GM20000 (cell line): ENCODE measurements at places on chromosomes 3 and 15.

DNA sequence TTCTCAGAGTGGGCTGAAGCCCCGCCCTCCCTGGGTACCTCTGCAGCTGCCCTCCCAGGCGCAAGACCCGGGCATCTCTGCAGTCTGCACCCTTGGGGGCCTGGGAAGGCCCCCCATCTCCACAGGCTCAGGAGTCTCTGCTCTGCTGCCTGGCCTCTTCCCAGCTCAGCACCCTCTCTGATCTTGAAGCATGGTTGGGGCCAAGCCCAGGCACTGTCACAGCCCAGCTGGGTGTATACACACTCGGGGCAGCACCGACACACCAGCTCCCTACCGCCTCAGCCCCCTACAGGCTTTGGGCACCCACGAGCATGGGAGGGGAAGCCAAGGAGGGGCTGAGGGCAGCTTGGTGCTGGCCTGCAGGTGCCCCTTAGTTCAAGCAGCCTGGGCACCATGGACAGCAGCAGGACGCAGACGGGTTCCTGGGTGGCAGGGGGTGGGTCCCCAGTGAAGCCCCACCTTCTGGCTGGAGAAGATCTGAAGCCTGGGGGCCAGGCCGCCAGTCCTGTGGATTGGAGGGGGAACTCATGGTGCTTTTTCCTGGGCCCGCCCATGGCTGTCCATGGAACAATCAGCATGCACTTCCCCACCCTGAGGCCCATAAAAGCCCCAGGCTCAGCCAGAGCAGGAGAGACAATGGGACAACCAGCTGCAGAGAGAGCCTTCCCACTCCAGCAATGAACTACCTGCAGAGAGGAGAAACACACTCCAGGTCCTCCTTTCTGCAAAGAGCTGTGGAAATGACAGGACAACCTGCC lies 170.6 kb downstream of the TJP1 start:
- DNase-seq = no peak

GRCh38 chr15:40911141-40911540 lies 16.9 kb downstream of the VPS18 start:
- DNase-seq = no peak

DNA sequence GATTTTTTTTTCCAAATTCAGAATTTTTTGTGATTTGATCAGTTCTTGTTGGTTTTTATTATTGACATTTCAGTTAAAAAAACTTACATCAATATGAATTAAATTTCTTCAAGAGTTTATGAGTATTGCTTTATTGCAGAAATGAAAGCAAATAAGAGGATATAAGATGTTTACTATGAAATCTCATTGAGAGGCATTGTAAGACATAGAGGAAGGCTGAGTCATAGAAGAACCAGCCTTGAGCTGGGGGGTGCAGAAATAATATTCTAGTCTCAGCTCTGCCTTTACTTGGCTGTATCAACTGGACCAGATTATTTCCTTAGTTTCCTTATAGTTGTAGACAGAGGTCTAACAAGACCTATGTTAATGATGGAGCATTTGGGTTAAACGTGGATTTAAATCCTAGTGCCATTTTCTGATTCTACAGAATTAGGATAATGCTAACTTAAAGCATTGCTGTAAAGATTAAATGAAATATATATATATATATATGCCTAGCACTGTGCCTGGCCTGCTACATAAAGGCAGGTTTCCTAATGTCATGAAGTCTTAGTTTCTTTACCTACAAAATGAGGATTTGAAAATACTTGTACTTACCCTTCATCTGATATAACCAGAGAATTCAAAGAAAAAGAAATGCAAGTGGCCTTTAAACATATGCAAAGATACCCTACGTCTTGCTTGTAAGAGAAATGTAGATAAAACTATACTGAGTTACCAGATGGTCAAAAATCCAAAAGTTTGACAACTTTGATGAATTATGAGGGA lies 7.3 kb downstream of the FAM98B start:
- DNase-seq = peak; percentile 29

GRCh38 chr15:79004336-79004735 lies 59.5 kb upstream of the CTSH start:
- DNase-seq = peak; percentile 76

DNA sequence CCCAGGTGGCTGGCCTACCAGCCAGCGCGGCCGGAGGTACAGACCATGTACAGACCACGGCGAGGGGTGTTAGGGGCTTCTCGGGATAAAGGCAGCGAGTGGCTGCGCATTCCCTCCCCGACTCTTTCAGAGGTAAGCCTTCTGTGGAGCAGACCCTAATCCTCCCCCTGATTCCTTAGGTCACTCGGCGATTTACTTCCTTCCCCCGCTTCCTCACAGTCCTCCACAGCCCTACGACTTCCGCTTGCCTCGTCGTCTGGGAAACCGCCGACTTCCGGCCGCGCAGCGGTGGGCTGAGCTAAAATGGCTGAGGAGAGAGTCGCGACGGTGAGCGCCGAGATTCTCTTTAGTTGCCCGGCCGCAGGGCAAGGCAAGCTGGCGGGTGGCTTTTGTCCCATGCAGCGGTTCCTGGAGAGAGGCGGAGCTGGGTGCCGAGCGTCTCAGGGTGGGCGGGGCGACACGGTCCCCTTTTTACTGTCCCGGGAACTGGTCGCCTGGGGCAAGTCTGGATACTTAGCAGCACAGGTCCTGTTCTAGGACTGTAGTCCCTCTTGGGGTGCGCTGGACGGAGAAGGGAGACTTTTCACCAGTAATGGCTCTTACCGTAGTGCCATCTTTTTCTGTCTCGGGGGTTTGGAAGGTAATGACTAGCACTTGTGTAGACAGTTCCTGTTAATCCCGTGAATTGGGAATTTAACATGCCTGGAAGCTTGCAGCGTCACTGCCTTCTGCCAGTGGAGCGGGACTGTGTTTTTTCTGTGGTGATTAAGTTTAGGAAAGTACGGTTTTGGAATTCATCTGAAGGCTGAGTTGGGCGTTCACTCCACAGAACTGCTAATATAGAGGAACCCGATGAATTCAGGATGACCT lies at the start of the genes BBS4 and HIGD2B:
BBS4 (plus strand) TSS at position 283 of the 870 bp plus-strand sequence; CDS start at position 304, 21 bp downstream.
HIGD2B (minus strand) TSS at position 258 of the 870 bp plus-strand sequence. CDS start 9,808 bp downstream, outside the sequence.
- DNase-seq = peak; percentile 80

- DNase-seq = no peak
Observed at GRCh38 chr15:68315035-68315434, 37.5 kb downstream of the FEM1B start.

DNA sequence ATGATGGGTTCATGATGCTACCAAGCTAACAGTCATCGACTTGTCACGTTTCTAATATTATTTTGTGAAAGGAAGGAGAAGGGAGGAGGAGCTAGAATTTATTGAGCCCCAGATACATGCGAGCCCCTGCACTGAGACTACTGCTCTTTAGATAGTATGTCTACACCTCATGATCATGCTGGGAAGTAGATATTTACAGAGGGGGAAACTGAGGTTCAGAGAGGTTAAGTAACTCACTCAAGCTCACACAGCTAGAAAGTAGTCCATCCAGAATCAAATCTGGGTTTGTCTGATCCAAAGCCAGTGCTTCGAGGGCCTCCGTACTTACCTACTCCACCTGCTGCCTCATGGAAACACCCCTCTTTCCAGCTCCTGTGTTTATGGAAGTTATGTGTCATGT lies 38.8 kb upstream of the DLG1 start:
- no peak for DNase-seq

GRCh38 chr3:33911525-33912322 lies 113.3 kb downstream of the PDCD6IP start:
- DNase-seq = no peak

DNA sequence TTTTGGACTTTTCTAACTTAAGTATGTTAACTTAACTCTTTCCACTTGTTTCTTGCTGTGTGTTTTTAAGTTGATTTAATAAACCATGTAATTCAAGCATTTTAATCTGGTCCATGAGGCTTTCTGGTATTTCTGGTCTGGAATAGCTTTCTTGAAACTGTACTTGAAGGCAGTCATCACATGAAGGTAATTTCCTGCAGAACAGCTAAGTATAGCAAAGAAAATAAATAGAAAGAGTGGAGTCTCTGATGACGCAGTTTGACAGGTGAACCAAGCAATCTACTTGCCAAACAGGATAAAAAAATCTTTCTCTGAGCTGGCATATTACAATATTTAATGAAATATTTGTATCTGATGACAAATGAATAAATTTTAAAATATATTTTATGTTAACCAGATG lies 74.9 kb downstream of the BTLA start:
- DNase-seq = no peak

DNA sequence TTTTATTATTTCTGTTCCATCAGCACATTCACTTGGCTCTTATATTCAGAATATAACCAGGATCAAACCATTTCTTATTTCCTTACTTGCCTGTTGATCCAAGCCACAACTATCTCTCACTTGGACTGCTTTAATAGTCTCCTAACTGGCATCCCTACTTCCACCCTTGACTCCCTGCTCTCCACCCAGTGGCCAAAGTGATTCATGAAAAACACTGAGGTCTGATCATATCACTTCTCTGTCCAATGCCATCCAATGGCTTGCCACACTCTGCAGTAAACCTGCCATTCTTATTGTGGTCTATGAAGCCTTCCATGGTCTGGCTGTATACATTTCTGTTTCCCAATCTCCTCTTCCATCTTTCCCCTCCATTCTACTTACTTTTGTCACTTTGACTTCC lies 576.1 kb downstream of the PDCD6IP start:
- DNase-seq = no peak

GRCh38 chr3:18989237-18989795 lies 159.0 kb upstream of the KCNH8 start:
- DNase-seq = no peak

GRCh38 chr3:5437783-5438323 lies 250.3 kb downstream of the EDEM1 start:
- no peak for DNase-seq

GRCh38 chr15:43105077-43105736 lies 631 bp downstream of the UBR1 start:
- DNase-seq = peak; percentile 25

GRCh38 chr3:21894459-21895340 lies 143.7 kb upstream of the ZNF385D start:
- DNase-seq = no peak

DNA sequence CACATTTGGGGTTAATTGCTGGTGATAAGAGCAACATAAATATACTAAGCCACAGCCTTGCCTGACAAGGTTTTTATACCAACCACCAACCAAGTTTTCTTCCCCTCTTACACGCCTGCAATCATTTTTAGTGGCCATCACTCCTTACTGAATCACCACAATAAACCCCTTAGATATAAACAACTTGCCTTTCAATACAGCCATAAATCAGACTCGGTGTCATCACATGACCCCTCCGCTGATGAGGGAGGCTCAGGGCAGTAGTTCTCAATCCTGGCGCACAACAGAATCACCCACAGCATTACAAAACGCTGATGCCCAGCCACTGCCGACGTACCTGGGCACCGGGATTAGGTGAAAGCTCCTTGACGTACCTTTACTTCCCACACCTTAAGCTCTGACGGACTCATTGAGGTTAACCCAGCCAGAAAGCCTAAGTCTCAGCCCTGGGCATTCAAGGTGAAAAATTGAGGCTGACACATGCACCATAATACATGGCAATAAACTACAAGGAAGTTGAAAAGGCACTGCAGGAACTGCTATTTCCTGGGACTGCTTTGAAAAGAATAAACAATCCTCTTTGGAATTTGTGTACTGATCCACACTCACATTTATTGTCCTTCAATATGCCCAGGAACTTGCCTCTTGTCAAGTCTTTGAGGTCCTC lies 17.1 kb downstream of the ADCY5 start:
- no peak for DNase-seq

GRCh38 chr15:57797568-57798267 lies 91.2 kb downstream of the POLR2M start:
- DNase-seq = no peak

- no peak for DNase-seq
Observed at GRCh38 chr3:112632596-112632995, 8.3 kb downstream of the CCDC80 start.

DNA sequence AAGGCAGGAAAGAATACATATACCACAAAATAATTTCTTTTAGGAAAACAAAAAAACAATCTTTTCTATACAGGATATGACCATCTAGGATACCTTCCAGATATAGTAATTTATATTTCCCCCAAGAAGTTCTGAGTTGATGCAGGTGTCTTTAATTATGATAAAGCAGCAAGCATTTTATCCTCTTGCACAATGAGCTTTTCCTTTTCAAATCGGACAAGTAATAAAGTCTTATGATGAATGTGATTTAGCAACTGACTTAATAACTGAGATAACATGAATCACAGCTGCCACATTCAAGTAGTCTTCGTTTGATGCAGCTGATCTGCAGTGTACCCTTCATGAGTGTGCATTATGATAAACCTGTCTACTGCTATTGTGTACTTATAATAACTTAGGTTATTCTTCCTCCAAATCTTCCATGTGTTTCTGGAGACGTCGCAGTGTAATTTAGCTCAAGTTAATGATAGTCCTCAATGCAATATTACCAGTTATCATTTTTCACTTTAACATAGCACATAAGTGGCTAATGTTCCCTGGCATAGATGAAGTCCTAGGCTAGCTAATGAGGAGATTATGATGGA lies 260.3 kb upstream of the MRPL3 start:
- no peak for DNase-seq

GRCh38 chr3:156180077-156180476 lies 59.7 kb downstream of the KCNAB1 start:
- no peak for DNase-seq

DNA sequence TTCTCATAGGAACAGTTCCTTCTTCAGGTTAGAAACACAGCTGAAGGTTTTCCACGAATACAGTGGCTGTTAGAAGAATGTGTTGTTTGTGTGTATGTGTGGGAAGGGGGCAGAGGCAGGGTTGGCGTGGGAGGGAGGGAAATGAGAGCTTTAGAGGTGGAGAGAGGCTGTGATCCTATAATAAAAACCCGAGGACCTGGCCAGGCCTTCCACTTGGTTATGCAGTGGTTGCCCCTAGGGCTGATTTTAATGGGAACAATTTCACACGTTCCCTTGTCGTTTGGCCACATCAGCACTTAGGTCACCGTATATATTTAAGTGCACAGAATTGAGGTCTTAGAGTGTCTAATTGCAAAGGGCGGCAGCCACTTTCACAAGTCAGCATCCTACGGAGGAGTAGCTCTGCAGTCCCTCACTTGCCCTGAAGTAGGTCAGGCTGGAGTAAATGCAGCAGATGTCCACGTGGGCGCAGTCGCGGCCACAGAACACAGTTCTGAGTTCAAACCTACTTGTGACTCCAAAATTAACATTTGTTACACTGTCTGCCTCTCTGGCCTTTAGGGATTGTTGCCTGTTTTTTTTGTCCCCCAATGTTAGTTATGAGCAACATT lies 85.6 kb downstream of the PDCD6IP start:
- DNase-seq = no peak

- DNase-seq = peak; percentile 30
Observed at GRCh38 chr15:31372635-31373091, 46.0 kb downstream of the KLF13 start.

GRCh38 chr3:196335503-196335948 lies 2.7 kb downstream of the TM4SF19 start:
- DNase-seq = no peak

DNA sequence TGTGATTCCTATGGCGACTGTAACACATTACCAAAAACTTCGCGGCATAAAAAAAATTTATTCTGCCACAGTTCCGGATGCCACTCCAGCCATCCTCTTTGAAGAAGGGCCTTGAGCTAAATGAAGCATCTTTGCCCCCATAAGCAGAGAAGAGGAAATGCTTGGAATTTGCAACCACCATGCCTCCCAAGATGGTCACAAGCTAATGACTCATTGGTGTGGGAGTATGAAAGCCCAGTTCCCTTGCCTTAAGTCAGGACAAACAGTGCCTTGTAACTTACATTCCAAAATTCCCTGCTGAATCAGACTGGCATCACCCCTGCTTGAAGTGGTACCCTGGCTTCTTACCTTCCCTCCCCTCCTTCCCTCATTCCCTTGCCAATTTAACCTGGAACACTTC lies 1077.4 kb downstream of the EPHA3 start:
- no peak for DNase-seq
